ENCODE measurements at places on chromosomes 6 and 20. TPM values are rescaled to one million over a fixed set of nuclear protein-coding genes. Genes with fewer than 3 reads are reported as not detected.

GRCh38 chr6:13006578-13007300 lies 290.2 kb downstream of the PHACTR1 start:
- peaks cover 2% of the 10 kb centered on the region for H3K27me3 ChIP-seq
- H3K4me3 ChIP-seq: no peak overlapping the region
- no peaks in the 10 kb centered on the region for H3K36me3 ChIP-seq

GRCh38 chr6:13248584-13248985 lies 79.8 kb downstream of the TBC1D7 start:
- no peak overlapping the region for H3K4me3 ChIP-seq
- H3K27me3 ChIP-seq: no peaks in the 10 kb centered on the region
- H3K4me1 ChIP-seq: no peaks in the 10 kb centered on the region
- no peaks in the 10 kb centered on the region for H3K36me3 ChIP-seq

GRCh38 chr6:48111143-48111506 lies at the start of gene PTCHD4:
TSS of gene PTCHD4 (minus strand) at chr6:48111197. CDS start at chr6:48068957, 42,240 bp downstream.
- DNase-seq: no peak
- H3K27ac ChIP-seq: no peak within 1 kb of the TSS
- H3K27me3 ChIP-seq: no peaks in the 10 kb centered on the region
- H3K36me3 ChIP-seq: no peaks in the 10 kb centered on the region

DNA sequence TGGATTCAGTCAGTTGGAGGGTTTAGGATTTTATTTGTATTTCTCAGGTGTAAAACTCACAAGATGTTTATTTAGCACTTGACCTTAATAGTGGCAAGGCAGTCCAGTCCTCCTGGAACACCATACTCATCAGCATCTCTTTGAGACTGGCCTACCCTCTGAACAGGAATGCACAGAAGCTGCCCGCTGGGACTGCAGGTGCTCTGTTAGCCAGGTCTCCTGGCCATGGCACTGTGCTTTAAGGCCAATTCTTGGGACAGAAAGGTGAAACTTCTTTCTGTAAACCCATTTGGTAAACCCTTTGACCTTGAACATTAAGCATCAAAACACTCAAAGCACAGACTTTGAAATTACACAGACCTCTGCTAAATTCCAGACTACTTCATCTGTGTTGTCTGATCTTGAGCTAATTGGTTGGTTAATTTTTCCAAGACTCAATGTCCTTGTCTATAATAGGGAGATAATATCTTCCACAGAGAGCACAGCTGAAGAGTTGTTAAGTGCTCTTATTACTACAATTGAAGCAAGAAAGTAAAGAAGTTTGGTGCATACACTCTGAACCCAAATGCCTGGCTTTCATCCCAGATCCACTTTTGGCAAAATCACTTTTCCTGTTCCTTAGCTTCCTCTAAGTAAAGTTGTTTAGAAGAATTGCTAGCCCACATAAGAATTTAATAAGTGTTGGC lies 54.9 kb upstream of the NT5E start:
- H3K27ac ChIP-seq: no peak overlapping the region
- DNase-seq: no peak
- no peak overlapping the region for H3K4me3 ChIP-seq
- H3K27me3 ChIP-seq: no peaks in the 10 kb centered on the region
- H3K4me1 ChIP-seq: no peaks in the 10 kb centered on the region

GRCh38 chr6:118473266-118473665 lies 74.8 kb upstream of the PLN start:
- no peak overlapping the region for H3K27ac ChIP-seq
- H3K4me3 ChIP-seq: no peak overlapping the region
- H3K36me3 ChIP-seq: peaks cover 18% of the 10 kb centered on the region
- no peaks in the 10 kb centered on the region for H3K4me1 ChIP-seq

Gene TAP2
- total RNA-seq: 221 TPM

GRCh38 chr20:11200423-11200822 lies 526.6 kb upstream of the JAG1 start:
- no peaks in the 10 kb centered on the region for H3K36me3 ChIP-seq
- no peaks in the 10 kb centered on the region for H3K27me3 ChIP-seq
- no peak overlapping the region for H3K4me3 ChIP-seq
- H3K27ac ChIP-seq: no peak overlapping the region
- DNase-seq: no peak

Gene RNF144B
- total RNA-seq: 5.2 TPM

GRCh38 chr6:63859528-63859927 lies 223.9 kb downstream of the PHF3 start:
- no peaks in the 10 kb centered on the region for H3K27me3 ChIP-seq
- no peaks in the 10 kb centered on the region for H3K4me1 ChIP-seq
- DNase-seq: no peak
- H3K4me3 ChIP-seq: no peak overlapping the region
- no peak overlapping the region for H3K27ac ChIP-seq

- H3K4me1 ChIP-seq: no peaks in the 10 kb centered on the region
- no peak for DNase-seq
- no peak overlapping the region for H3K27ac ChIP-seq
Observed at GRCh38 chr6:110446405-110446804, 30.0 kb downstream of the SLC22A16 start.

DNA sequence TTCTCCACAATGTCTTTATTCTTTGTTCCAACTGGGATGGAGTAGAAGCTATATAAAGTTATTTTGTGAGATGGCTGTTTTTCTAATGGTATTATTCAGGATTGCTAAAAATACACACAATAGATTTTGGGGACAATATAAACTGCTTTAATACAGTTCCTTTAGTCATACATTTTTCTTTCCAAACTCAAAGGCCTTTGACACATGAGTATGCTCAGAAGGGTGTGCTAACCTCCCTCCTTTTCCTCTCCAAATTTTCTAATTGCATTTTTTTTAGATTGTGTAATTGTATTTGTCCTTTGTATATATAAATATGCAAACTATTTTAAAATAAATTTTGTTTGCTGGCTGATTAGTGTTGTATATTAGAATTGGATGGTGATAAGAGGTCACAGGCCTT lies 119.6 kb upstream of the FOXO3 start:
- no peaks in the 10 kb centered on the region for H3K27me3 ChIP-seq
- DNase-seq: no peak
- no peak overlapping the region for H3K27ac ChIP-seq
- H3K4me1 ChIP-seq: no peaks in the 10 kb centered on the region
- H3K4me3 ChIP-seq: no peak overlapping the region
- H3K36me3 ChIP-seq: no peaks in the 10 kb centered on the region
